NCI-H1417 treated with DMSO at 0.1 percent for 48 hours (cell line): ENCODE measurements at places on chromosomes 1 and 21.
A peak's percentile ranks its signal among the peaks of the same experiment; 100 is the strongest.

DNA sequence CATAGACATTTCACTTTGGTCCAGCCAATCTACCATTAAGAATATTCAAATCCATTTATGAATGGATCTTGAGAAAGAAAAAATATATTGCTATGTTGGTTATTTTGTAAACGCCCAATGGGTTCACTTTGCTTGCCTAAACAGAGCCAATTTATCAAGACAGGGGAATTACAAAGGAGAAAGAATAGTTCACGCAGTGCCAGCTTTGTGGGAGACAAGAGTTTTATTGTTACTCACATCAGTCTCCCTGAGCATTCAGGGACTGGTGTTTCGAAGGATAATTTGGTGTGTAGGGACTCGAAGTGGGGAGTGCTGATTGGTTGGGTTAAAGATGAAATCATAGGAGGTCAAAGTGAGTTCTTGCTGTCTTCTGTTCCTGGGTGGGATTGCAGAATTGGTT lies 135.3 kb downstream of the GABPA start:
- DNase-seq, result no peak

DNA sequence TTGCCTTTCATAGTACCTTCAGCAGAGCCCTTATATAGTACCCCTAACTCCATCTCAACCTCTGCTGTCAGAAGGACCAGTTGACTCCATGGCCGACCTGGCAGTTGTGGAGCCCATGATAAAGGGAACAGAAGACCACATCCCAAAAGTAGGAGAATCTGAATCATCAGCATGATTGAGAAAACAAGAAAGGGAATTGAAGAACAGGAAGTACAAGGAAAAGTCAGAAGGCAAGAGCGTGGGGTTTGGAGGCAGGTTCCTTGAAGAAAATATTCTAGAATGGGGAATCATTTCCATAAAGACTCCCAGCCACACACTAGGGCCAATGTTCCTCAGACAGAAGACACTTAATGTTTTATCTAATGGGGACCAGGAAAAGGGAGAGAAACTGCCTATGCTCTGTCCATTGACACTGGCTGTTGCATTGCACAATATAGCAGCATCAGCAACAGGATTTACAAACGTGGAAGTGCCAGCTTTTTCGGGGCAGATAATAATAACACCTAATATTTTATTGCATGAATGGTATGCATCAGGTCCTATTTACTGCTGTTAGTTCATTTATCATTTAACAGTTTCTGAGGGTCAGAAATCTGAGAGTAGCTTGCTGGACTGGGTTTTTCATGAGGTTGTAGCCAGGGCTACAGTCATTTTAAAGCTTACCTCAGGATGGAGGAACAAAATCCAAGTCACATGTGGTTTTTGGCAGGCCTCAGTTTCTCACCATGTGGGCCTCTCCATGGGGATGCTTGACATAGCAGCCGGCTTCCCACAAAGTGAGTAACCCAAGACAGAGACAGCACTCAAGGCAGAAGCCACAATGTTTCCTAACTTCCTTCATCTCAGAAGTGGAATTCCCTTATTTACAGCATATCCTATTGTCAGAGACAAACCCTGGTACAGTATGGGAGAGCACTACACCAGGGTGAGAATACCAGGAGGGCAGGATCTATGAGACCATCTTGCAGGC lies 483.4 kb downstream of the PLPP3 start:
- DNase-seq, result no peak

DNA sequence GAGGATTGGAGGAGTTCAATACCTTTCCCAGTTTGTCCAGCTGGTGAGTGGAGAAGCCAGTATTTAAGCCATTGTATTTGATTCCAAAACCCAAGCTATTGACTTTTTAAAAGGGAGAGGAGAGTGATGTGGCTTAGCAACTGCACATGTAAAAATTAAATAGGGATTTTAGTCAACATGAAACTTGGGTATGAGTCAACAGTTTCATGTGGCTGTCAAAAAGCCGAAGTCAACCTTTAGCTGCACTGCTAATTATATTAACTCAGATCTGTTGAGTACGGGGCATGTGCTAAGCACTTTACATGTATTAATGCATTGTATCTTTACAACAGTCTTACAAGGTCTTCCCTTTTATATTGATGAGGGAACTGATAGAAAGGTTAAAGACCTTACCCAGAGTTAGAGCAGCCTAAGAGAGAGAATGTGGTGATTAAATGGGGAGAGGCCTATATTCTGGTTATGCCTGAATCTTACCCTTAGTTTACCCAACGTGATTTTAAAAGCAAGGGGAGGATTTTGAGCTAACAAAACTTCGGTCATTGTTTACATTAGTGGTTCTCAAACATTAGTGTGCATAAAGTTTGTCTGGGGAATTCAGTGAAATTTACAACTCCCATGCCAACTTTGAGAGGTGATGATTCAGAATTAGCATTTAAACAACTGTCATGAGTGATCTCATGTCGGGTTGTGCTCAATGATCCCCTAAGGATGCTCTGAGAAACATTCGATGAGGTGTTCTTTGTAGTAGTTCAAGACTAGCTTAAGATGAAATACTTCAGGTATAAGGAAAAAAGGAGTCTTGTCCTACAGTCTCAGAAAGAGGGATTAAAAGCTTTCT lies 6.9 kb upstream of the SLC35F3 start:
- peak; percentile 10 for DNase-seq

- no peak for DNase-seq
Observed at GRCh38 chr1:143698016-143698415, 273.8 kb downstream of the FAM72C start.

GRCh38 chr1:219340796-219341195 lies 167.1 kb downstream of the LYPLAL1 start:
- no peak for DNase-seq

GRCh38 chr1:45348966-45349677 lies 8.9 kb upstream of the MUTYH start:
- no peak for DNase-seq

DNA sequence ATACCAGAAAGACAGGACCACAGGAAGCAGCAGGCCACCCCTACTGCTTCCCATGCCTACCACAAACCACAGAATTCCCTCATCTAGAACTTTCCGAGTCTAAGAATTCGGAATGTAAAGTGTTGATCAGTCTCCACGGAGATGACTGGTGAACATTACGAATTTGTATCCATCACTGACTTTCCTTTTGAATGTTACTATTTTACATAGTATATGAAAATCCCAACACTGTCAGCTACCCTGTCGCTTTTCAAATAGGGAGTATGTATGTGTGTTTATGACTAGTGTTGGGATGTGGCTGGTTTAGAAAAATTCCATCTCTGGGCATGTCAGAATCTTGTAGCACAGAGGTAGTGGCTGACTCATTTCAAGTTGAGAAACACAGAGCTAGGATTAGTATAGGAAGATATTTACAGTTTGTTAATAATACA lies 118.2 kb downstream of the COQ8A start:
- no peak for DNase-seq

DNA sequence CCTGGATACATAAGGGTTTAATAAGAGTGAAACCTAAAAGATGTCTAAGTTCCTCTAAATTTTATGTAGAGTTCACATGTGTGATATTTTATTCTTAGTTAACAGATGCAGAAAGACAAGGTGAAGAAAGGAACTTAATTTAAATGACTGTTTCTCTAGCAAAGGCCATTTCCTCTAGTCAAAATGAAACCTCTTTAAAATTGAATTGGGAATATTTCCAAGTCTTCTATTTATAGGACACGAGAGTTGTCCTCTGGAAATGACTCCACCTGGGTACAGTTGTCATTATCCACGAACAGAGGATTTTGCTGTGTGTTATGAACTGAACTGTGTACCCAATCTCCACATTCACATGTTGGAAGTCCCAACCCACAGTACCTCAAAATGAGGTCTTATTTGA lies 64.5 kb upstream of the KCNK1 start:
- no peak for DNase-seq

DNA sequence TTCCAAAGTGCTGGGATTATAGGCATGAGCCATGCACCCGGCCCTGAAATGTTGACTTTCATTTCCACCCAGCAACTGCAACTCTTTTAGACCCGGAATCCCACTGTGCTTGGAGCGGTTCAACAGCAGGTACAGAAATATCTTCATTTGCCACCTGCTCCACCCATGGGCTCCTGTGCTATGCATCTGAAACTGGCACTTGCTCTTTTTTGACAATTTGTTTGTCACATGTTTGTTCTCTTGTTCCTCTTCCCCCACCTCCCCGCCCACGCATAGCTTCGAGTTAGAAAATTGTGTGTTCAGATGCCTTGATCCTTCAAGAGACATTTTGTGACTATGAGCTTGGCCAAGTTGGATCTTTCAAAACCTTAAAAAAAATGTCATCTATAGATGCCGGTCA lies 2.4 kb upstream of the IFNLR1 start:
- no peak for DNase-seq

GRCh38 chr1:201741763-201742342 lies 87.1 kb upstream of the IPO9 start:
- DNase-seq, result no peak

DNA sequence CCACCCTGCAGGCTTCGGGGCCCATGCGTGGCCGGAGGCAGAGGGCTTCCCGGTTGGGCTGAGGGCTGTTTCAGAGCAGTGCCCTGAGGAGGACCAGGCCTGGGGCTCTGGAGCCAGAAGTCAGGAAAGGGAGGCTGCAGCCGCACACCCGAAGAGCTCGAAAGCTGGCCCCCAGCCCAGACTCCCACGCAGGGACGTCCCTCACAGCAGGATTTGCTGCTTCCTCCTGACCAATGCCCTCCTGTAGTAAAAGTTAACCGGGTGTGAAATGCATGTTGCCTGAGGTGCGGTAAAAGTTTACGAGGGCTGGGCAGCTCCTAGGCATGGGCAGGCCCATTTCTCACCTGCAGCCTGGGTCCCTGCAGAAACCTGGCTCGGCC lies 101.5 kb upstream of the ARHGEF16 start:
- DNase-seq, result no peak

DNA sequence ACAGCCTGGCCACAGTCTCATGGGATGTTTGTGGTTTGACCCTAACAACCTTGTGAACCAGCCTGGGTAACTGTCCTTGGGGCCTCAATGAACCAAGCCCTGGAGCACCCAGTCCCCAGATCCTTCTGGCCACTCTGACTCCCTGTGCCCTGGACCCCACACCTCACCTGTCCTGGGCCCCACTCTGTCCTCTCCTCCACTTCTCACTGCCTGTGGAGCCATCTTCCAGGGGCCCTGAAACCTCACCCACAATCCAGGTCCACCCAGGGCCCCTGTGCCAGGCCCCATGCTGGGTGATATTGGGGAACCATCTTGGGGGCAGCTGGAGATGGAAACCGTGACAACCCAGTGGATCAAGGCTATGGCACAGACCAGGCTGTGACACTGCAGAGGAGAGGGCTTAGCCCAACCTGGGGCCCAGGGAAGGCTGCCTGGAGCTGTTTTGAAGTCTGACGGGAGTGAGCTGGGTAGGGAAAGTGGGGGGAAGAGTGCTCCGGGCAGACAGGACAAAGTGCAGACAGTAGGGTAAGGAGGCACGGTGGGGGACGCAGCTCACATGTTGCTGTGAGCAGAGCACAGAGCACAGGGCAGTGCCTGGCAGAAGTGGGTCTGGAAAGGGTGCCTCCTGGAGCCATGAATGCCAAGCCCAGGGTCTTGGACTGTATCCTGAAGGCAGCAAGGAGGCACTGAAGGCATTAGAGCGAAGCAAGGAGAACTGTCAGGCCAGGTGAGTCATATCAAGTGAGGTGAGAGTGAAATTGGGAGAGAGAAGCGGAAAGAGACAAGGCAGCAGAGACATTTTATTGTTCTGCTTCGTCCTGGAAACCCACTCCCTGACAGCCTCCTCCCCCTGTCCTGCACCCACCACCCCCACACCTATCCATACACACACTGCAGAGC lies 12.1 kb upstream of the LRP8 start:
- no peak for DNase-seq

DNA sequence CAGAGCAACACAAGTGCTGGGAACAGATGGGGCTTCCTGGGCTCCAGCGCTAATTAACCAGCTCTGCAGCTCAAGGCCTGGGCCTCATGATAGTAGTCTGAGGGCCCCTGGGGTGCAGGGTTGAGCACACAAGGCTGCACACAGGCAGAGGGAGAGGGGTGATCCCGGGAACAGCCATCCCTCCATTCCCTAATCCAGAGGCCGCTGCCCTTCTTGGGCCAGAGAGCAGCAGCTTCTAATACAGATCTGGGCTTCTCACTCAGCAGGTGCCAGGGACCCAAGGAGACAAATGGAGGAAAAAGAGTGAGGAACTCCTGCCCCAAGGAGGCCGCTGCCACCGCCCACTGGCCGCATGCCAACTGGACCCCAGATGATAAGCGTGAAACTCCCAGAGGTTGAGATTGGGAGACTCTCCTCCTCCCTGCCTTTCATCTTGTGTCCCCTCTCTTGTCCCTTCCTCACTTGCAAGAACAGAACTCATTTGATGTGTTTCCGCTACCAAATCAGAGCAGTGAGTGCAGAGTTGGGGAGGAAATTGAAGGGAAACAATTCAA lies 58.0 kb upstream of the IFNAR2 start:
- DNase-seq, result no peak

DNA sequence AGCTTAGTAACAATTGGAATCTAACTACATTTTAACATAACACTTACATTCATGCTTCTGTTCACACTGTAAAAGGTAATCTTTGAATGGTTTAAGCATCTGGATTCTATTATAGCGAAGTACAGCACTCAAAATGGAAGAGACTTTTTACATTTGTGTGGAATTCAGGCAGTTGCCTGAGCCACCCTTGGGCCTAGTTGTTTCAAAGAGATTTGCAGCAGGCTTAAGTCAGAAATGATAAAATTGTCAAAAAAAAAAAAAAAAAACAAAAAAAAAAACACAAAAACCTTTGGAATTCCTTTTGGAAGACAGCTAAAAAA lies 199.9 kb downstream of the LYPLAL1 start:
- no peak for DNase-seq

- DNase-seq, result no peak
Observed at GRCh38 chr1:116982319-116983004, 19.1 kb upstream of the CD101 start.

DNA sequence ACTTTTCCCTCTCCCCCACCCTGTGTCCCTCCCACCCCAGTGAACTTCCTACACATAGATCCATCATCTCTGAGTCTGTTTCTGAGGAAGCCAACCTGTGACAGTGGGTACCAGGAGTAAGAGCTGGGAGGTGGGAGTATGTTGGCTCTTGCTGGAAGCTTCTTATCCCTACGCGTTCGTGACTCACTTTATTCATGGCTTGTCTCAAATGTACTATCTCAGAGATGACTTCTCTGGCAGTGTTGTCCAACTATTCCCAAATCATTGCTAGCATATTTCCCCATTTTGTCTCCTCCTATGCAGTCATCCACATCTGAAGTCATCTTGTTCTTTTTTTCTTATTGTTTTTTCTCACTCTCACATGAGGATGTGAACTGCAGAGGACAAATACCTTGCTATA lies 88.0 kb downstream of the HIVEP3 start:
- no peak for DNase-seq
